Activated CD8-positive, alpha-beta memory T cell treated with anti-CD3 and anti-CD28 coated beads for 1 hour (primary cell): ENCODE measurements at places on chromosomes 13 and 19.

- DNase-seq: no peak
Measured at GRCh38 chr19:3269916-3270671, 45.6 kb downstream of the CELF5 start.

DNA sequence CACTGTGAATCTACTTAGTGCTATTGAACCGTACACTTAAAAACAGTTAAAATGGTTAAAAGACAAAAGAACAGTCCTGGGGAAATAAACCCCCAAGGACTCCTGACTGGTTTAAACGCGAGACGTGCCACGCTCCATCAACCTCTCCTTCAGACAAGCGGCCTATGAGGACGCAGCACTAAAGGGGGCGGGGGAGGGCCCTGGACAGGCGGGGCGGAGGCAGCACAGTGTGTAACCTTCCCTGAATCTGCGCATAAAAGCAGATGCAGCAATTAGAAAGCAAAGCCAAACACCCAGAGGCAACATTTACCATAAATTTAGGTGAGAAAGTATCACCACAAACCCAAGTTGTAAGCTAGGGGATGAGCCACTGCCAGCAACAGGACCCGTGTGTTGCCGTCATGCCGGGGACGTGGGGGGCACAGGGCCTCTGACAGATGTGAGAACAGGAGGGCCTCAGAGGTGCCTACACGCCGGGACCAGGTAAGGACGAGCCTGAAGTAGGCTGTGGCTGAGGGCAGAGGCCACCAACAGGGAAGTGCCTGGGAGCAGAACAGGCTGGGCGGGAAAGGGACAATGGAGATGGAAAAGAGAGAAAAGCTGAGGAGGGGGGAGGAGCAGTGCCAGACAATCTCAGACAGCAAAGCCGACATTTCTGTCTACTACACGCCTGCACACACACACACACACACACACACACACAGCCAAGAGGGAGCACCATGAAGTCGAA lies 15.3 kb upstream of the ADPRHL1 start:
- no peak for DNase-seq

DNA sequence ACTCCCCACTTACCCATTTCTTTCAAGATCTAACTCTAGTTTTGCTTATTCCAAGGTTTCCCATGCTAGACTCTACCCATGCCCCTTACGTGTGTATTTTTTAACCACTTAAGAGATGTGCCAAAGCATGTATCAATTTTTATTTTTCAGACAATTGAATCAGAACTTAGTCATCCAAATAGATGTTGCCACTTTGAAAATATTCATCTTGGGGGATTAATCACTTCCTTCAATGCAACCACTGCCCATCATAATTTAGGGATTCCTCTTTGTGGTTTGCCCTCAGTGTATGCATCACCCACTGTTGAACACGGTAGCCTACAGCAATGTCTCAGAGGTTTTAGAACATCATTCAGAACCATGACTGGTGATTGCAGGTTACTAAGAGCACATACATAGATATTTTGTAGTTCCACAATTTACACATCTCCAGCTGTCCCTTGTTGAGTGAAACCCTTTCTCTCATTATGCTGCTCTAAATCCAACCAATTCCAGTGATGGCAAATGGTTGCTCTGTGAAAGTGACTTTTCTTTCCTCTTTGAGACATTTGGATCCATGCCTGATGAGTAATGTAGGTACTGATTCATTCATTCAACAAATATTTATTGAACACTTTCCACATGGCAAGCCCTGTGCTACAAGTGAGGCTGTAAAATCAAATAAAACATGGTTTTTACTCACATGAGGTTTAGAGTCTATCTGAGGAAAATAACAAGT lies 60.6 kb upstream of the SERP2 start:
- DNase-seq: no peak

DNA sequence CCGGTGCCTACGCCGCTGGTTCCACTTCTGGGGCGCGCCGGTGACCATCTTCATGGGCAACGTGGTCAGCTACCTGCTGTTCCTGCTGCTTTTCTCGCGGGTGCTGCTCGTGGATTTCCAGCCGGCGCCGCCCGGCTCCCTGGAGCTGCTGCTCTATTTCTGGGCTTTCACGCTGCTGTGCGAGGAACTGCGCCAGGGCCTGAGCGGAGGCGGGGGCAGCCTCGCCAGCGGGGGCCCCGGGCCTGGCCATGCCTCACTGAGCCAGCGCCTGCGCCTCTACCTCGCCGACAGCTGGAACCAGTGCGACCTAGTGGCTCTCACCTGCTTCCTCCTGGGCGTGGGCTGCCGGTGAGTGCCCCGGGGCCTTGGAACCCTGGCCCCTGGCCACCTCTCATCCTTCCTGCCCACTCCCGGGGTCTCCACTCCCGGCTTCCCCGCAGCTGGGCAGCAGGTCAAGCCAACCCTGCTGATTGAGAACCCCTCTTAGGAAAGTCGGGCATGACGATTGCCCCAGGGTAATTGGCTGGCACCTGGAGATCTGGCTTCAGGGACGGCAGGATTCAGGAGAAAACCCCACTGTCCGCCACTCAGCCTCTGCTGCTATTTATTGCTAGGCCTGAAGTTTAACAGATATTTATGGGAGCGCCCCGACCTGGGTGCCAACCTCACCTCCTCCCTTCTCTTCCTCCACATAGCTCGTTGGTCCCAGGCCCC lies 39.1 kb downstream of the TRPM4 start:
- DNase-seq: no peak

DNA sequence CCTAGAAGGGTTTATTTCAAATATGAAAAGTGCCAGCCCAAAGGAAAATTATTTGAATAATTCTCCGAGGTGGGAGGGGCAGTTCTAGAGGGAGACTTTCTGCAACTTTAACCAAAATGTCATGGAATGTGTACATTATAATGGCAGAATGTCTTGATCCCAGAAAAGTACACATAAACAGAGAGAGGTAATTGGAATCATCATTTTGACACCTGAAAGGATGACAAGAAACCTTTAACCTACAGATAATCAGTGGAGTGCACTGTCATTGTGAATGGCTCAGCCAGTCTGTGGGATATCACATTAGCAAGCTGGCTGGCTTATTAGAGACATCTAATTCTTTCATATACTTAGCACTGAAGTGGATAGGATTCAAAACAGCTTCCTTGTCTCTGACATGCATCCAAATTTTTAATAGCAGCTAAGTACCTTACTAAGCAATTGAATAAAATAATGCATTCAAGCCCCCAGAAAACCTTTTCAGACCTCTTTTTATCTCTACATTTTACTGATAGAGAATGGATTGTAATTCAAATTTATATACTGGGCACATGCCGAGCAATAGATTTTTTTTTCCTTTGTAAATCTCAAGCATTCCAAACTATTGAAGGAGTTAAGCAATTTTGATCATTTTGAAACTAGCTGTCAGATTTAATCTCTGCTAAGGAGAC lies 468.6 kb downstream of the COG6 start:
- no peak for DNase-seq

GRCh38 chr13:79401259-79402070 lies 4.6 kb downstream of the RBM26 start:
- DNase-seq: no peak
